Stomach (tissue), 19 donors: ENCODE measurements at places on chromosomes 11 and 22. TPM values are rescaled to one million over a fixed set of nuclear protein-coding genes. Genes with fewer than 3 reads are reported as not detected.

DNA sequence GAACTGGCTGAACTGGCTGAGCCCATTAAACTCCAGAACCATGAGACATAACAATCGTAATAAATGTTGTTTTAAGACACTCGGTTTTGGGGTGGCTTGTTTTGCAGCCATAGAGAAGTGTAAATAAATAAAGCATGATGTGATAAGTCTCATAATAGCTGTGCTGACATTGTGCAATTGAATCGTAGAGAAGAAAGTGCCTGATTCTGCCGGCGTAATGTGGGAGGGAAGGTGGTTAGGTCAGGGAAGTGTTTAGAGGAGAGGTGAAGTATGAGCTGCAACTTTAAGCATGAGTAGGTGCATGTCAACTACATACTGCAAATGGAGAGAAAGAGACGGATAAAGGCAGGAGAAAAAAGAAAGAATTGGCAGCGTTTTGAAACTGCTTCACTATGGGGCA lies 217.1 kb downstream of the BLID start:
- H3K27ac ChIP-seq, result no peak overlapping the region
- H3K36me3 ChIP-seq, result no peaks in the 10 kb centered on the region
- H3K4me3 ChIP-seq, result no peak overlapping the region
- H3K27me3 ChIP-seq, result no peaks in the 10 kb centered on the region

DNA sequence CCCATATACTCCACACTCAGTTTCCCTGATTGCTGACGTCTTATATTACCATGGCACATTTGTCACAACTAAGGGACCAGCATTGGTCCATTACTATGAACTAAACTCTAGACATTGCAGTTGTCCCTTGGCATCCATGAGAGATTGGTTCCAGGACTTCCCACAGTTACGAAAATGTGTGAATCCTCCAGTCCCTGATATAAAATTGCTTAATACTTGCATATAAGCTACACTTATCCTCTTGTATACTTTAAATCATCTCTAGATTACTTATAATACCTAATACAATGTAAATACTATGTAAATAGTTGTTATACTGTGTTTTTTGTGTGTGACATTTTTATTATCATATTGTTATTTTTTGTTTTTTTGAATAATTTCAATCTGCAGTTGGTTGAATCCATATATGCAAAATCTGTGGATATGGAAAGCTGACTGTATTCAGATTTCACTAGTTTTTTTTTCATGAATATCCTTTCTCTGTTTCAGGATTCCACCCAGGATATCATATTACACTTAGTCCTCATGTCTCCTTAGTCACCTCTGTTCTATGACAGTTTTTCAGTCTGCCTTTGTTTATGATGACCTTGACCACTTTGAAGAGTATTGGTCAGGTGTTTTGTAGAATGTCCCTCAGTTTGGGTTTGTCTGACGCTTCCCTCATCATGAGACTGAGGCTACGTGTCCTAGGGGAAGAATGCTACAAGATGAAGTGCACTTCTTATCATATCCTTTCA lies 55.3 kb downstream of the INSC start:
- no peaks in the 10 kb centered on the region for H3K27me3 ChIP-seq
- H3K36me3 ChIP-seq, result no peaks in the 10 kb centered on the region
- no peaks in the 10 kb centered on the region for H3K4me1 ChIP-seq
- no peak overlapping the region for H3K27ac ChIP-seq
- DNase-seq, result no peak

DNA sequence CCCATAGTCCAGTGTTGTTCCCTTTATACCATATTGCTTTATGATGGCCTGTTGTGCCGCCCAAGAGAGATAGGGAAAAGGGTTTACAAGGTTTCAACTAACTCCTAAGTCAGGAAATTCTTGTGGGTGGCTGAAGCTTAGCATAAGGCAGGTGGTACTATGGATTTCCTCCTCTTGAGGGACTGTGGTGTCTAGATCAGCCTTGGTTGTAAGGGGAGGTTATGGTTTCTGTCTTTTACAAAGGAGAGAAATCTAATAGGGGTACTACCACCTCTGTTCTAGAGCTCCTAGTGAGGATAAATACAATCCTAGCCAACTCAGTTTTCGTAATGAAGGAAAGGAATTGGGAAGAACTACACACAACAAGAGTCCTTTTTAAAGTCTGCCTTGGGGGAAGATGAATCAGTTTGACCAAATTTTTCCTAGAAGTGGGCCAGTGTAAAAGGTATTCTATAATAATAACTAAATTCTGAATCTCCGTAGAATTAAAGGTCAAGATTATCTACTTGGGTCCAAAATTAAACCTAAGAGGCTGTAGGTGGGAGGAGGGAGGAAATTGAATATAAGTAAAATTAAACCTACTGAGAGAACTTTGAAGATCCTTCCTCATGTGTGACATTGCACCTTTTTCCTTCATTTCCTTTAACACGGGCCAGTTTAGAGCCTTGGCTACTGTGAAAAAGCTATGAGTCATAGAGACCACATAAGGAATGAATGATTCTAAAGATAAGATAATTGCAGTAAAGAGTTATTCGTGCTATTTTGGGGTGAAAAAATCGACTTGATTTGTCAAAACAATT lies 17.2 kb downstream of the DLAT start:
- H3K4me1 ChIP-seq, result peaks cover 9% of the 10 kb centered on the region
- H3K27me3 ChIP-seq, result no peaks in the 10 kb centered on the region
- H3K4me3 ChIP-seq, result no peak overlapping the region
- peaks cover 93% of the 10 kb centered on the region for H3K36me3 ChIP-seq

- H3K27ac ChIP-seq, result peak overlapping the region; percentile 41
- H3K4me3 ChIP-seq, result no peak overlapping the region
- H3K36me3 ChIP-seq, result peaks cover 32% of the 10 kb centered on the region
- H3K4me1 ChIP-seq, result peaks cover 37% of the 10 kb centered on the region
Measured at GRCh38 chr22:27873472-27873871, 45.6 kb downstream of the PITPNB start.

- peaks cover 12% of the 10 kb centered on the region for H3K27me3 ChIP-seq
- no peaks in the 10 kb centered on the region for H3K36me3 ChIP-seq
- no peak overlapping the region for H3K4me3 ChIP-seq
- H3K27ac ChIP-seq, result no peak overlapping the region
- DNase-seq, result no peak
Measured at GRCh38 chr11:120666121-120666639, 154.6 kb downstream of the GRIK4 start.

DNA sequence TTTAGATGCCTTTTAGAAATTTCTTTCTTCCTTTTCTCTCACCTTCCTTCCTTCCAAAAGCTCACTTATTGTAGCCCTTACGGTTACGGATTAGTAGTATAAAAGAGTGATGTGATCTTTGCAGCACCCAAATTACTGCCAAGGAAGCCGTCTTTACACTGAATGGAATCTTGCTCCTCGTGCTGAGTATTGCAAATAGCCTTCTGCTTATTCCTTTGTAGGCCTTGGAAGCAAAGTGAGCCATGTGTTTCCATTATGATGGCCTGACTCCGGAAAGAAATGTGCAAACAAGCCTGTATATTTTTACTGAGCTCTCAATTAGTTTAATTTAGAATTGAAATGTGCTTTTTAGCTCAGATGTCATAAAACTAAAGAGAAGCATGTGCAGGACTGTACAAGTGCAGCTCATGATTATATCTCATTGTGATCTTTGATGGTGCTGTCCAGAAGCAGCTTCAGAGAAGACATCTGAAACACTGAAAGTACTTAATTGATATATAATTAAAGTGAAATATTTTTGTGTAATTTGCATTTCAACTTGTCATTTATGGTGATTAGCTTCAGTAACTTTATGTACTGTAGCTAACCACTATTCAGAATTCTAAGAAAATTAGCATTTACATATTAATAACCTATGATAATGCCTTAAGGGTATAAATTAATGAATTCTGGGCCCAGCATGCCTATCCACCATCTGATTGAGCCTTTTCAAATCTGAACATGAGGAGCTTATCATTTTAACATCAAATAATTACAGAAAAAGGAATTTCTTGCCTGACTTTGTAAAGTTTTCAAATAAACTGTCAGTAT lies 129.3 kb downstream of the GRIA4 start:
- H3K4me1 ChIP-seq, result no peaks in the 10 kb centered on the region
- no peak overlapping the region for H3K27ac ChIP-seq
- H3K27me3 ChIP-seq, result no peaks in the 10 kb centered on the region

DNA sequence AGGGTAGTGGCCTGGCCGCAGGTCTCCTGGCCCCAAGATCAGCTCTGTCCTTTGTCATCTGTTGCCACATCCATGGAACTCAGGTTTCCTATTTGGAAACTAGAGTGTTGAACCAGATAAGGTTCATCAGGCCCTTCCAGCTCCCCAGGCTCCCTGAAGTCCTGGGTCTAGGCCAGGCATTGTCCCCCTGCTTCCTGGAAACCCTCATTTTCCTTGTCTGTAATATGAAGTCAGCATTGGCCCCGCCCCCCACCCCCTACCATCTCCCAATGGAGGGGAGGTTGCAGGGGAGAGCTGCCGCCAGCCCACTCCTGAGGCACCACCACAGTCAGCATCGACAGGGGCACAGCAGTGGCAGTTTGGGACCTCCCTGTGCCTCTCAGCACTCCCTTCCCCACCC lies 9.0 kb upstream of the MS4A10 start:
- H3K27ac ChIP-seq, result no peak overlapping the region
- no peaks in the 10 kb centered on the region for H3K36me3 ChIP-seq
- DNase-seq, result no peak
- no peaks in the 10 kb centered on the region for H3K27me3 ChIP-seq

DNA sequence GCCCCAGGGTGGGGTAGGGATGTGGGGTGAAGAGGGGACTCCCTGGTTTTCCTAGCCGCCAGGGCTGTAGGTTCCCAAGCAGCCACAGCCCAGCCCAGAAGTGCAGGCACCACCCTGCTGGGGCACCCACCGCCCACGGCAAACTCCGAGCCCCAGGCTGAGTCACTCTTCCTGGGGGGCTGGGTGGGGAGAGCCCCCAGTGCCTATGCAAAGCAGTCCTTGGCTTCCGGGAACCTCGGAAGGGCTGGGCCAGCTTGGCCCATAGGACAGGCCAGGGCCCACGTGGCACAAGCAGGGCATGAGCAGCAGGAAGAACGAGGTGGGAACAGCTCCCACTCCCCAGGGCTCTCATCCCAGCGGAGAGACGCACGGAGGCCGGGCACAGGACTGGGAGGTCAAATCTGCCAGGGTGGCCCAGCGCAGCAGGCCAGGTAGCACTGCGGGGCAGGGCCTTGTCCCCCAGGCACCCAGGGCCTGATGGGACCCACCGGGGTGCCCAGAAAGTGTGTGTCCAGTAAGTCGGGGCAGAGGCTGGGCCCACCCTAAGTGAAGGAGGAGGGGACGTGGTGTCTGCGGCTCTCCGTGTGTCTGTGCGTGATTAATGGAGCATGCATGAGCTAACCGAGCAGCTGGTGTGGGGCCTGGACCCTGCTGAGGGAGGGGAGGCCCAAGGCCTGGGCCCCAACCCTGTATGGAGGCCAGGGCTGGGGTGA lies 4.6 kb upstream of the IL17REL start:
- no peaks in the 10 kb centered on the region for H3K36me3 ChIP-seq
- no peak overlapping the region for H3K4me3 ChIP-seq

OR56A3 gene
- total RNA-seq, result not detected

DDIAS gene
- total RNA-seq, result 2.6 TPM

DNA sequence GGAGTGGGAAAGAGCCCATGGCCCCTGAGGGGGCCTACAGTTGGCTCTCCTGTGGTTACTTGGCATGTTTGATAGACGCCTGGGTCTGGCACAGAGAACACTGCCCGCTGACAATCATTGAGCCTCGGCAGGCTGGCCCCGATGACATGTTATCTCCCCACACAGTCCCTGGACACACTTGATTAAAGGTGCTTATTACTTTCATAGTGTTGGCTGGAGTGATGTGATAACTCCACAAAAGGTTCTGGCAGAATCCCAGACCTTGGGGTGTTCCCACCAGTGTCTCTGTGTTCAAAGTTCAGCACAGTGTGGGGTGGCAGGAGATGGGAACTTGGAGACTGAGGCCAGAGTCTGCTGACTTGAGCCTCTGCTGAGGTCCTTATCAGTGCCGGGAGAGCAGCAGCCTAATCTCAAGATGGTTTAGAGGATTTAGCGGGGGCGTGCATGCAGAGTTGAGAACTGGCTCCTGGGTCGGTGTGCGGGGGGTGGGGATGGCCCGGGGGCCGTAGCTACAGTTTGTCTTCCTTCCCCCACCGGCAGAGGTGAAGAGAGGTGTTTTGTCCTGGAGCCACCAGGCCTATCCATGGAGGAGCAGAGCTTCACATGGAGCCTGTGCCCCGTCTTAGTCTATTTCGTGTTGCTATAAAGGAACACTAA lies 22.5 kb downstream of the PARVB start:
- H3K4me3 ChIP-seq, result no peak overlapping the region
- H3K27me3 ChIP-seq, result no peaks in the 10 kb centered on the region
- H3K36me3 ChIP-seq, result no peaks in the 10 kb centered on the region
- H3K27ac ChIP-seq, result no peak overlapping the region
- DNase-seq, result no peak
- H3K4me1 ChIP-seq, result peaks cover 17% of the 10 kb centered on the region

- H3K27ac ChIP-seq, result peak overlapping the region; percentile 39
- DNase-seq, result peak; percentile 78
Measured at GRCh38 chr11:36073411-36074203, 129.7 kb downstream of the LDLRAD3 start.

- H3K27ac ChIP-seq, result peak overlapping the region; percentile 89
- peaks cover 36% of the 10 kb centered on the region for H3K4me1 ChIP-seq
- peak; percentile 88 for DNase-seq
Measured at GRCh38 chr22:30291058-30291892, 2.0 kb upstream of the CASTOR1 start.

DNA sequence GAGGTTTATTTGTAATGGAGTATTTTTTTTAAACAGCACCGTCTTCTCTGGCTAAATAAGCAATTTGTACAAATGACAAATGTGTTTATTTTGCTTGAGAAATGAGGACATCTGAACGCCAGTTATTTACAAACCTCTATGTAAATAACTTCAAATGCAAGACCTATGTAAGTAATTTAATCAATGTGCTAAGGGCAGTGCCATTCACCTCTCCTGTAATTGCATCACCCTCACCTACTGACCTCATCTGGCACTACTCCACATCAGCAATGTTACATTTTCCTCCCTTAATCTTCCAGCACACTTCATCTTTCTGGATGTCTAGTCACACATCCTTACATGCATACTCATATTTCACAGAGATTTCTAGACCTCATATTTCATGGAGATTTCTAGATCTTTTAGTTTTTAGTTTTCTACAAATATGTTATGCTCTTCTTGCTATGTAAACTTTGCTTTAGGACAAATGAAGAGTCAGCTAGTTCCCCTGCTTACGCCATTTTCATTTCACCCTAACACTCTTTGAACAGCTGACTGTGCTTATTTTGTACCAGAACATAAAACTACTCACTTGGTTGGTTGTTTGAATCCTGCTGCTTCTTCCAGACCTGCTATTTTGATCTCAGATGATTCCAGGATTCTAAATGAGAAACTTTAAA lies 238.6 kb downstream of the GRM5 start:
- H3K36me3 ChIP-seq, result no peaks in the 10 kb centered on the region
- no peaks in the 10 kb centered on the region for H3K27me3 ChIP-seq
- no peak overlapping the region for H3K4me3 ChIP-seq
- DNase-seq, result no peak
- H3K4me1 ChIP-seq, result no peaks in the 10 kb centered on the region

DNA sequence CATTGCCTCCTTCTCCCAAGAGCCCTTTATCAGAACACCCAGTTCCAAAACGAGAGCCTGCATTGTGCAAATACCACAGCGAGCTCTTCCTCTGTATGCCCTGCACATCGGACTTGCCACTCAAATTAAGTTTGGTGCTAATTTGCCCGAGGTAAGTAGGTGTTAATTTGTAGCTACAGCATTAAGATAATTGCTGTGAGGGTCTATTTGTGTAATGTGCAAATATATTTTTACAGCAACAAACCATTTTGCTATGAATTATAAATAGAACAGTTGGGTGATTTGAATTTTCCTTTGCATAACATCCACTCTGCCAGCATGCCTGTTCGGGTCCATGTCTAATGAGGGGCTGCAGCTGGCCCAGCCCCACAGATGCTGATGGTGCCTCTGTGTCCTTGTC lies 8.1 kb downstream of the ARHGAP8 start:
- H3K27me3 ChIP-seq, result peaks cover 24% of the 10 kb centered on the region
- H3K36me3 ChIP-seq, result no peaks in the 10 kb centered on the region
- H3K27ac ChIP-seq, result no peak overlapping the region
- DNase-seq, result no peak
